ENCODE measurements at places on chromosomes 7 and 10.

- DNase-seq = no peak
These were observed 12.3 kb downstream of the KCTD7 start for GRCh38 chr7:66640802-66641525.

DNA sequence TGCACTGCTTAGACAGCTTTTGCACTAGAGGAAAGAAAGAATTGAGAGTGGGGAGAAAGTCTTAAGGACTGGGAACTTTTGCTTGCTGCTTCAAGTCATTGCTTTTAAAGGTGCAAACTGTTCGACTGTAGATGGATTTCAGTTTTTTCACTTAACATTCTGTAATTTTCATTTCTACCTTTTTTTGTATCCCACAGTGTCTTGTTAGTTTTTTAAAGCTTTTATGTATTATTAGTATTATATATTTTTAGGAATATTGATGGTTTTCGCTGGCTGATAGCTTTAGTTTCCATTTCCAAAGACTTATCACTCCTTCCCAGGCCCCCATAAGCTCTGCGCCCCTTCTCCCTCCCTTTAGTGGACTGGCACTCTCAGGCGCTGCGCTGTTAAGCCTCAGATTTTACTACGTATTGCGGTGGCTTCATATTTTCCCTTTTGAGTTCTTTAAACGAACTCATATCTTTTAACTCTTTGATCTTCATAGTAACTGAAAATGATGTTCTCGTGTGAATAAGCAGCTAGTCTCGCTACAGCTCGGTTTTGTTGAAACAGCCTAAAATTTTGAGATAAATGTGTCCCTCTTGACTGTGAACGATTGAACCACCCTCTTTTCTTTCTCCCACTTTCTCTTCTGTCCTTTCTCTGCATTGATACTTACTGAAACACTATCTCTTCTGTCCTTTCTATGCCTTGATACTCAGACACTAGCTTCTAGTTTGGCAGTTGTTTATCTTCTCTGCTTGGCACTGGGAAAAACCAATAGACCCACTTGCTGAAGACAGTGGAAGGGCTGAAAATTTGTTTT, 2.5 kb upstream of the ETV1 start:
- no peak for DNase-seq

- DNase-seq = no peak
These were observed 259.0 kb downstream of the GRM8 start for GRCh38 chr7:126993626-126994213.

GRCh38 chr7:42457663-42458062, 220.7 kb upstream of the GLI3 start:
- no peak for DNase-seq

GRCh38 chr7:22660732-22661131, 66.3 kb upstream of the IL6 start:
- no peak for DNase-seq

GRCh38 chr7:80263821-80264220, 129.2 kb downstream of the GNAI1 start:
- DNase-seq = no peak

DNA sequence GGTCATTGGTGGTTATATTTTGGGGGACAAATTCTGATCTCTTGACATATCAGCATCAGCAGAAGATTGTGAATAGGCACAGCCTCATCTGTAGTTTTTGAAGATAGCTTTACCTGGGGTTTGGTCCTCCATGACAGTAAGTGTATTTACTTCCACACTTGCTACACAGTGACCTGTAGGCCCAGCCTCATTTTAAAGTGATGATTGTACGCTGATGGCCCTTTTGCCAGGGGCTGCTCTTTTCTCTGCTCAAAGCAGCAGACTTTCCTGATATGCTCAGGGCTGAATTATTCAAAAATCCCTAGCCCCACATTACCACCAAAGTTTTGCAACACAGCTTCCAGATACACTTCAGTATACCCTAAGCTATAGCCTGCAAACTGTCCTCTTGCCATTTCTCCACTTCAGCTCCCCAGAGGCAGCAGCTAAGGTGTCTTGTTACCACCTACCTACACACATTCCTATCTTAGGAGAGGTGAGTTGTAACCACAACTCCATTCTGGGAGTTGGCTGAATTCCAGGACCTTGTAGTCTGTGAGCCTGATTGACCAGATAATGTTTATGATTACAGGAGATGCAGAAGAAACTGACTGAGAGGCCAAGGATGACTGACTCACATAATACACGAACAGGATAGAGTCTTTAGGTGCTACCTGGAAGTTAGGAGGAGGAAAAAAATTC, 6.0 kb downstream of the ASB4 start:
- no peak for DNase-seq

DNA sequence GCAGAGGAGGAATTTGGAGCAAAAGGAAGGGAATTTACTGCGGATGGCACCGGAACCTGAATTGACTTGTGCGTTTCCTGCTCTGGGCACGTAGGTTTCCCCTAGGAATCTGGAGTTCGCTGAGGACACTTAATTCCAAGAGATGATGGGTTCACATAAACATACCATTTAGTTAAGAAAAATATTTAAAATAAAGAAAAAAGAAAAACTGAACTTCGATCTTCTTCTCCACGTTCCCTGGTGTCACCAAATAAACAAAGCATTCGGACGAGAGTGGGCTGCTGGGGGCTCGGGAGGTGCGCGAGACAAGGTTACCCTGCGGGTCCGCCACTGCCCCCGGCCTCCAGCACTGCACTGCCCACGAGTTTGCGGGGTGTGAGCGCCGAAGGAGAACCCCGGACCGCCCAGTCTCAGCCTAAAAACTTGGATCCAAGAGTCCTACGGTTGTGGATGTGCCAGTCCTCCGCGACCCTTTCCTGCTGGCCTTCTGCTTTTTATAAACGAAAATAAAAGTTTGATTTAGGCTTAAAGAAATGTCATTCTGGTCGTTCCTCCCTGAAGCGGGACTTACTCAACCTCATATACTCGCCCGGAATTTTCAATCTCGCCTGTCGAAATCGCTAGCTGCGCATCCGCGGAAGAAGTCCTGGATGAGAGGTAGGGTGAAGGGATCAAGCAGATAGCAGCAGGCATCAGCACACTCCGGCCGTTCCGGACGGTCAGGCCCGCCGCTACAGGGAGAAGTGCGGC, 30.3 kb downstream of the SKIDA1 start:
- peak; percentile 18 for DNase-seq

DNA sequence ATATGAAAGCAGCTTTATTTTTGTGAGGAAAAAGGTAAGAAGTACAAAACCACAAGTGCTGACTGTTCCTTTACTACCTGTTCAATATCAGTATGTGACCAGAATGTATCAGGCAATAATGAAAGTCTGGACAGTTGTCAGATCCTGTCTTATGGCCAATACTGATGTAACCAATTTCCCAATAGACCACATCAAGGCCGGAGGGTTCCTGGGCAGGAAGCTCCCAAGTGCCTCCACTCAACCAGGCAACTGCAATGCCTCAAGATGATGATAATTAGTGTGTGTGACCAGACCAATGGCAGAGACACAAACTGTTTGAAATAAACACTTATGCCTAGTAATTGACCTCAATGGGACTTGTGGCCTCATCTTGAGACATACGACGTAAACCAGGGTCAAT, 149.4 kb upstream of the ASAH2 start:
- DNase-seq = no peak

- peak; percentile 38 for DNase-seq
These were observed 1.5 kb downstream of the PTPN12 start for GRCh38 chr7:77538281-77539212.

GRCh38 chr10:71015674-71016073, 127.3 kb upstream of the PCBD1 start:
- no peak for DNase-seq

DNA sequence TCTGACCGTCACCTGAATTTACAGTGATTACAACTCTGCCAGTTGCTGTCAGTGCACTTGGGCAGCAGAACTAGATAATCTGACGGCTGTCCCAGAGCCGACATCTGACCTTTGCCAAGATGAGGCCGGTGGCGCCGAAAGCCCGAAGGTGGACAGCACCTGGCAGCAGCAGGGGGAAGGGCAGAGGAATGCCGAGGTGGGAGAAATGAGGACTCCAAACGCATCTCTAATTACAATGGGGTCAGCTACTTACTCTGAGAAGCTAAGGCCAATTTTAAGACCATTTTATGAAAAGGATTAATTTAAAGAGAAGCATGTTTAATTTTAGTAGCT, 33.8 kb downstream of the TRIM8 start:
- DNase-seq = no peak

- no peak for DNase-seq
These were observed 161.2 kb upstream of the TNRC18 start for GRCh38 chr7:5584821-5585220.

- no peak for DNase-seq
These were observed 26.5 kb downstream of the MPP7 start for GRCh38 chr10:28276384-28276783.

DNA sequence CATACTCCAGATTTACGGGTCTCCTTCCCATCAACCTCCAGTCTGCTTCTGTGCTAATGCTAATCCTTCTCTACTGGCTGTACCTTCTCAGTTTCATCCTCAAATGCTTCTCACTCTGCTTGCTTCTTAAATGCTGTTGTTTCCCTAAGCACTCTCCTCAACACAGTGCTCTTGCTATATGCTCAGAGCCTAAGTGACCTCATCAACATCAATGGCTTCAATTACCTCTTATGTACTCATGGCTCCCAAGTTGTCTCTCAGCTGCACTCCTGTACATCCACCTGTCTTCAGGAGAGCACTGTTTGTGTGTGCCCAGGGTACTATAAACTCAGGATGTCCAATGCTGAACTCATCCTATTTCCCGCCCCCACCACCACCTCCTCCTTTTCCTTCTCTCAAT, 22.5 kb downstream of the ELAPOR2 start:
- no peak for DNase-seq

- peak; percentile 22 for DNase-seq
These were observed 593.4 kb upstream of the GHITM start for GRCh38 chr10:83545901-83546391.

DNA sequence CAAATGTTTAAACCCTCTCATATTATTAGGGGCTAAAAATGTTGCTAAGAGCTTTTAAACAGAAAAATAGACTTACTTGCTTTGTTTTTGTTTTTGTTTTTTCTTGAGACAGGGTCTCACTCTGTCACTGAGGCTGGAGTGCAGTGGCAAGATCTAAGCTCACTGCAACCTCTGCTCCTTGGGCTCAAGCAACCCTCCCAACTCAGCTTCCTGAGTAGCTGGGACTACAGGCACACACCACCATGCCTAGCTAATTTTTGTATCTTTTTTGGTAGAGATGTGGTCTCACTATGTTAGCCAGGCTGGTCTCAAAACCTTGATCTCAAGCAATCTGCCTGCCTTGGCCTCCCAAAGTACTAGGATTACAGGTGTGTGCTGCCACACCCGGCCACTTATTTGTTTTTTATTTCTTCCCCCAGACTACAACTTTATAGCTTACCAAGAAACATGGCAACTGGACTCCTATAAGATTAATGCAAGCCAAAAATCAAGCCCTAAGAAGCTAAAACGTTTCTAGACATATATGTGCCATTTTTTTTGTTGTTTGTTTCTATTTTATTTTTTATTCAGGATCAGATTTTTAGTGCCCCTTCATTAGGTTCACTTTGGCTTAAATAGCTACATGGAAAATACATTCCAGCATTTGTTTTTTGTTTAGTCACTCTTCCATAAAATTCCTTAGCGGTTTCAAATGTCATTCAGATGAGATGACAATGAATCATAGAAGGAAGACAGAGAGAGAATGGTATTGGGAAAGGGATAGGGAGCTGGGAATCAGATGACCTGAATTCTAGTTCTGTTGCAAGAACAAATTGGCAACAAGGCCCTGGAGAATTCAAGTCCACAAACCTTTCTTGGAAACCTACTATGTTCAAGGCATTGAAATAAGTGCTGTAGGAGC, 163.4 kb upstream of the MKLN1 start:
- DNase-seq = no peak

Data from GM06990 (cell line).